Left forelimb (tissue), 1 donor: ENCODE measurements at places on chromosomes 11 and 22.

- no peak for DNase-seq
These were observed 358.2 kb downstream of the DDX10 start for GRCh38 chr11:109023036-109023435.

DNA sequence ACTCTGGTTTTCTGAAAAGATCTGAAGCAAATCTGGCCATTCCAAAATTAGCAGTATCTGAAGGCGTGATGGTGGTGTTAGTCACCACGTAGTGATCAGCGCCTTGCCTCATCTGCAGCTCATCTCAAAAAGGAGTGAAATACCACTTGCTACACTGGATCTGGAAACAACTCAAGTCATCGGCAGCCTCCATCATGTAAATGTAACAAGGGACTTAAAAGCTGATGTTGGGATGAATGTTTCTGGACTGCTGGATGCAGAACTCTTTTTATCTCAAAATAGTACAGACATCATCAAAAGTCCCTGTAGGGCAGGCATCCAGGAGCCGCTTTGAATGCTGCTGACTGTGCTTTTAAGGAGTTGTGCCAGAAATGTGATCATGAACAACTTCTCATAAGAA, 14.1 kb upstream of the APLP2 start:
- DNase-seq = no peak

DNA sequence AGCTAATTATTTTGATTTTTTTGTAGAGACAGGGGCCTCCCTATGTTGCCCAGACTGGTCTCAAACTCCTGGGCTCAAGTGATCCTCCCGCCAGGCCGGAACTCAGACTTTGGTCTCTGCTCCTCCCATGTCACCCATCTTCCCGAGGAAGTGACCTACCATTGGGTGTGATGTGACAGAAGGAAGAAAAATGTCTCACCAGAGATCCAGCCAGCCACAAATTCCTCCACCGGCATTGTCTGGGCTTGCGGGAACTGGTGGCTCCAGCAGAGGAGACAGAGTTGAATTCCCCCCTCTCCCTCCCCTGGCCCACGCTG, 772 bp downstream of the SLC25A45 start:
- DNase-seq = no peak

GRCh38 chr11:14578541-14578956, 58.4 kb upstream of the PSMA1 start:
- no peak for DNase-seq

DNA sequence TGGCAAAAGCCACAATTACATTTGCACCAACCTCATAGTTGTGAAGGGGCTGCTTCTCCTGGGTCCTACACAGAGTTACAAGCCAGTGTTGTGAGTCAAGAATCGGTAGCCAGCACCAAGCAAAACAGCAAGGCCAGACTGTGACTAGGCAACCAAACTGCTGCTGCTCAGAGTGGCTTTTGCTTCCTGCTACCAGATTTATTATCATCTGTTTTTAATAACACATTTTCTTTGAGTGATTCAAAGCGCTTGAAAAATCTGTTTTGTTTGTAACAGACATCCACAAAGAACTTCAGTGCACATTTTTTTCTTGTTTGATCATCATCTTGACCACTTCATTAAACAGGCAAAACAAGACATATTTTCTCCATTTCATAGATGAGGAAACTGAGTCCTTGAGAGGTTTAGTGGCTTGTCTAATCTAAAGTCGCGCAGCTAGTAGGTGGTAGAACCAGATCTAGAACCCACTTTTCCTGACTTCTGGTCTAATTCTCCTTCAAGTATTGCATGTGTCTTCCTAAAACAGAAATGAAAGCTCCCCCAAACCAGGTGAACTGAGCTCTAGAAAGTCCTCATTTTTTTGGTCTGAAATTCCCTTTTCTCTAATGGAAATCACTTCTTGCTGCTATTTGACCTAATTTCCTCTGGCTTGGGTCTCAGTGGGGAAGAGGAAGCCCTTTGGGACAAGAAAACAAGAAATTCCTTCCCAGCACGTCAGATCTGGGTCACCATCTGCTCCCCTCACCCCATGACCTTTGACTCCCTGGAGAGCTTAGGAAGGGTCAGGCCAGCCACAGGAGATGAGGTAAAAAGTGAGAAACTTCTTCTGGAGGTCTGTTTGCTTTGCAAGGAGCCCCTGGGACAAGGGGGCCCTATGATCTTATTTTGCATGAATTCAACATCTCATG, 39.9 kb downstream of the CWC15 start:
- no peak for DNase-seq

GRCh38 chr11:100575860-100576717, 111.0 kb upstream of the ARHGAP42 start:
- DNase-seq = no peak

DNA sequence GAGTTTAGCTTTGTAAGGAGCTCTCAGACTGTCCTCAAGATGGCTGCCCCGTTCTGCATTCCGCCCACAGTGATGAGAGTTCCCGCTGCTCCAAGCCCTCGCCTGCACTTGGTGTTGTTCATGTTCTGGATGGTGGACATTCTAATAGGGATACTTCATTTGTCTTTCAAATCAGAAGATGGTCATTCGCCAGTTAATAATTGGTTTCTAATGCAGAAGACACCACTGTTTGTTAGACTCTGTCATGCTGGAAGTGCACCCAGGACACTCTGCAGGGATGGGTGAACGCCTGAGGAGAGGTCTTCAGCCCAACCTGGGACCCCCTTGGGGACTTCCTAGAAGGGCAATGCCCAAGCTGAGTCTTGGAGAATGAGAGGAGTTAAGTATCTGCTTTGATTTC, 836.4 kb downstream of the TBC1D22A start:
- DNase-seq = no peak

DNA sequence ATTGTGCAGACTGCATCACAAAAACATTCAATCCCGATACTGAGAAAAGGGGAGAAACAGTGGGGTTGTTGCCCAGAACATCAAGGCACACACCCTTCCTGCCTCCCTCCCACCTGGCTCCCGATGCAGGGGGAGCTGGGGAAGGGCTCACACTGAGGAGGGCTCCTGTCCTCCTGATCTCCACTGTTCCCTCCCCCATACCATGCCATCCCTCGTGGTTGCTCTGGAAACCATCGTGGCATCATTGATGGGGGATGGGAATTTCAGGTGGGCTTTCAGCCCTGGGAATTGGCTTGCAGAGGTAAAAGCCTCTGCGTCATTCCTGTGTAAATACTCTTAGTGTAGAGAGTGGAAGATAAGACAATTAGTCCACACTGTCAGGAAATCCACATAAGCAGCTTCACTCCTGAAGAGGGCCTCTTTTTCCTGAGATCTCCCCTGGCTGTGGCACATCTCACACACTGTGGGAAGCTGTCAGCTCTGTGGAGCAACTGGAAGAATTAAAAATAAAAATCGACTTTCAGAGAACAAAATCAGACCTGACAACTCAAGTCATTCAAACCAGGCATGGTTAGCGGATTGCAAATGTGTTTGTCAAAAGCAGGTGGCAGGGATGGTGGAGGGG, 176.0 kb downstream of the CHST1 start:
- DNase-seq = peak; percentile 37

GRCh38 chr11:133742353-133742752, 103.0 kb downstream of the SPATA19 start:
- no peak for DNase-seq

DNA sequence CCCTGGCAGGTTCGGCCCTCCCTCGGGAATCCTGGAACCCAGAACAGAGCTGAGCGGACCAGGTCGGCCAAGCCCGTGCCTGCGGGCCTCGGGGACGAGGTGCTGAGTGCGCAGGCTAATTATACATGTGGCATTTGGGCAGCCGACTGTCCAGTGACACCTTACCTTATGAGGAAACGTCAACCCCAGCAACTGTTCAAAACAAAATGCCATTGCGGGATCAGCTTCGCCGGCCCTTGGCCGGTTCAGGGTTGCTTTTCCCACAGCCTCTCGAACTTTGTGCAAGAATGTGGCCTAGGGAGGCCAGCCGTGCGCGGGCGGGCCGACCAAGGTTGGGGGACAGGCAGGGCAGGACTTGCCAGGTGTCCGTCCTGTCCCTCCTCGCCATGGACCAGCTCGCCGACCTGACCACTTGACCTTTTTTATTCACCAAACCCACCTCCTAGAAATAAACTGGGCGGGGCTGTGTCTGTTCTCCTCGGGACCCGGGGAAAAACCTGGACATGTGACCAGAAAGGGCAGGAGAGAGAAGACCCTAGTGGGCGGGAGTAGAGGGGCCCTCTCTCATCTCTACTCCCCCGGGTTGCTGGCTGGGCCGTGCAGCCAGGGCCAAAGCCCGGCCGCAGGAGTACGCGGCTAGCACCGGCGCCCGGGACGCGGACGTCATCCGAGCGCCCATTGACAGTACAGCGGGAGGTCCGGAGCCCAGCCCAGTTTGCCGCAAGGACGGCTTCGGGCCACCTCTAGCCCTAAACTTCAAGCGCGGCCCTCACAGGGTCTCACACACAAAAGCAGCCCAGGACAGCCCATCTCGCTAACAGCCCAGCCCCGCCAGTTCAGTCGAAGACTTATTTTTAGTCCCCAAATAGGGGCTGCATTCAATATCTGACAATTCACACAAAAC, 134.3 kb upstream of the C11orf58 start:
- peak; percentile 79 for DNase-seq
